ENCODE measurements at places on chromosomes 7 and 10.

- DNase-seq = peak; percentile 6
Measured at GRCh38 chr10:44415121-44415520, 30.2 kb upstream of the CXCL12 start.

DNA sequence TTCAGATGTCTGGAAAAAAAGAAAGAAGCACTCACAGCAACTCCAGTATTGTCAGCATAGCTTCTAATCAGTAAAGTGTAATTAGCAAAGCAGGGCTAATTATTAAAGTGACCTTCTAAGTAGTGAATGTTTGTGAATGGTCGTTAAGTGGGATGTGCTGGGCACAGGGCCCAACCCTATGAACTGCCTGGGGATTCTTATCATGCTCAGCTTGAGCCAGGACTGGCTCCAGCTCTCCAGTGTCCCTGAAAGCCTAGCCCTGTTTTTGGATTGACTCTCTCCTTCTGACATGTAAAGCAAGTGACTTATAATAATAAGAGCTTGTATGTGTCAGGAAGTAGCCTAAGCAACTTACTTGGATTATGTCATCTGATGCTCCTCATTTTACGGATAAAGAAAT is 9.5 kb upstream of the TBX20 start:
- no peak for DNase-seq

DNA sequence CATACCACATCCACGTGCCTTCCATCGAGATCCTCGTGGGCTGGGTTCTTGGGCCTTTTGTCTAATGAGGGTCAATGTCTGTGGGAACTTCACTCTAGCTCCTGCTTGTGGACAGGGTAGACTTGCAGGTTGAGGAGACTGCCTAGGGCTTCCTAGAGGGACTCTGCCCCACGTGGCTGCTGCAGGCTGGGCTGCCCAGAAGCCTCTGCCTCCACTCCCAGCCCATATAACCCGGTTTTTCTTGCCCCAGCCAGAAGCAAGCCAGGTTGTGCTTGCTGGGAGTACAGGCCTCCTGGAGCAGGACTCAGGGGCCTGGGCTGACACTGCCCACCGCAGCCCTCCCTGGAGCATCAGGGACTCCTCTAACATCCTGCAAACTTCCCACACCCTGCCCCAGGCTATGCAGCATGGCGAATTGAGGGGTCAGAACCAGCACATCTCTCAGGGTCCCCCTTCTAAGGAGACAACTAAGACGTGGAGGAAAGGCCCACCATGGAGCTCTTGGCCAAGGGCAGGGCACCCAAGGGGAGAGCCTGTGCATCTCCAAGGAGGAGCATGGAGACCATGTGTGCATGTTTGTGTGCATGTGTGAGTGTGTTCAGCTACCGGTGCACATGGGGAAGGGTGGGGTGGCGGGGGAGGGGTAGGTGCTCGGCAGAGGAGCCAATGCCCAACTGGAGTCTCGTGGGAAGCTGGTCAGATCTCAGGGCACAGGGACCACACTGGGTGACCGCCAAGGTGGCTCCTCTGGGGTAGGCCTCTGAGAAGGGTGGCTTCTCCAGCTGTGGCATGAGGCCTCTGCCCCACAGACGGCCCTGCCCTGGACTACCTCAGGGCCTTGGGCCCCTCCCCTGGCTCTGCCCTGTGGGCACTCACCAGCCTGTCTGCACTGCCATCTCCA is 62.6 kb downstream of the RASGEF1A start:
- no peak for DNase-seq

DNA sequence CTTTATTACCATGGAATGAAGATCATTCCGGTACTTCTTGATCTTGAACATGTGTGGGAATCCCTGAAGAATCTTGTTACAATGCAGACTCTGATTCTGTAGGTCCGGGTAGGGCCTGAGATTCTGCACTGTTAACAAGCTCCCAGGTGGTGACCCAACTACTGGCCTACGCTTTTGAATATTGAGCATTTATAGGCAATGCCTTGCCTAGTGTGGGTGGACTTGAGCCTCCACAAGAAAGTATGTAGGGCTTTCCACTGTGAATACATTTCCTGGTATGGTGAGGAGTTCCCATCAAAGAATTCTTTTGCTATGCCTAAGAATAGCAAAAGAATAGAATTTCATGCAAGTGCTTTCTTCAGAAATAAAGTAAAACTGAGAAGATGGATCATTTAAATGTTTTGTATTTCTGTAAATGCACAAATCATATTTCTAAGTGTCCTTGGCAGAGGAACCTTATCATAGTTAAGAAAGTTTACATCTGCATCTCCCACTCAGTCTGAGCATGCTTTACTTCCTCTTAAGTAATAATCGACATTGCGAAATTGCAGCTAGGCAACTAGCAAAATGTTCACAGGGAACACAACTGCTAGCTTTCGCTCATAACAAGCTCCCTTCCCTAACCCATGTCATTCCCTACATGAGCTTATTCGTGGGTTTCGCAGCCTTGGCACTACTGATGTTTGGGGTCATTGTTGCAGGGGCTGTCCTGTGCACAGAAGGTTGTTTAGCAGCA is 71.4 kb downstream of the AHR start:
- peak; percentile 98 for DNase-seq

GRCh38 chr7:30143748-30144251 is 9.0 kb downstream of the MTURN start:
- DNase-seq = no peak

GRCh38 chr7:158263964-158264748 is 323.5 kb downstream of the PTPRN2 start:
- DNase-seq = no peak

DNA sequence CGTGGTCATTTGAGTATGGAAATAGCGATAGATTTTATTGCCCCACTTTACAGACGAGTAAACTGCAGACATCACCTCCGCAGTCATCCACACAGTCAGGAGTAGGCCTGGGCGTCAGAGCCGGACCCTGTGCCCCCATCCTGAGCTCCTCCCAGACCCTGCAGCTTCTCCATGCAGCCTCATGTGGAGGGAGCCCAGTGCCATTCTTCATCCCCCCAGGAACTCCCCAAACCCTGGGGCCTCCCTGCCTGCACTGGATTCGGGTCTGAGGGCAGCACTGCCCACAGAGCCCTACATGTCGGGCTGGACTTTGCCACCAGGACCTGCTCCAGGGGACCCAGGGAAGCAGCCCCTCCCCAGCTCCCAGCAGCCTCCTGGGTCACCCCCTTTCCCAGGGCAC is 100.8 kb downstream of the MKI67 start:
- DNase-seq = no peak

DNA sequence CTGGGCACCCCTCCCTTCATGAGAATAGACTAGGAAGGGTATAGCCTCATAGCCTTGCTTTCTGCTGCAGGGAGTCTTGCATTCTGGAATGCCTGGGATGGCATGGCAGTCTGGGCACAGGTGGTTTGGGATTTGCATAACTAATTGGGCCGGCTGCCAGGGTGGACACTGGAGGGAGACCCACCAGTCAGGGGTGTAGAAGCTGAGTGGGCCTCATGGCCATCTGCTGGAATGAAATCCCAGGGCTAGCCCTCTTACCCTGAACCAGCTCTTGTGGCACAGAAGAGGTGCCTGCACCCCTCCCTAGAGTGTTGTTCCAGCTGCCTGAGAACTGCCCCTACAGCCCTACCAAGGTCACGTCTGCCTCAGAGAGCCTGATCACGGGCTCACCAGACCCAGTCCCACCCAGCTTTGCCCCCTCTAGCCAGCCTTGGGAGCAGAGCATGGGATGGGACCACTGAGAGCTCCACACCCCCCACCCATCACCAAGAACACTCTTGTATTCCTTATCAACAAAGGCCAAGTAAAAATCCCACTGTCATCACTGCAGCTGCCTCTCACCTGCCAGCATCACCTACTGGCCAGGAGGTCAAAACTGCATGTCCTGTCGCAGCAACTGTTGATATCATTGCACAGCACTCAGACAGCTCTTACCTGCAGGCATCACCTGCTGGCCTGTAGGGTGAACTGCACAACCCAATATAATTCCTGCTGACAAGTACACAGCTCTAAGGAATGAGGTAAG is 148.9 kb downstream of the ZEB1 start:
- DNase-seq = peak; percentile 6

- no peak for DNase-seq
Measured at GRCh38 chr10:126353666-126354065, 34.6 kb downstream of the ADAM12 start.

DNA sequence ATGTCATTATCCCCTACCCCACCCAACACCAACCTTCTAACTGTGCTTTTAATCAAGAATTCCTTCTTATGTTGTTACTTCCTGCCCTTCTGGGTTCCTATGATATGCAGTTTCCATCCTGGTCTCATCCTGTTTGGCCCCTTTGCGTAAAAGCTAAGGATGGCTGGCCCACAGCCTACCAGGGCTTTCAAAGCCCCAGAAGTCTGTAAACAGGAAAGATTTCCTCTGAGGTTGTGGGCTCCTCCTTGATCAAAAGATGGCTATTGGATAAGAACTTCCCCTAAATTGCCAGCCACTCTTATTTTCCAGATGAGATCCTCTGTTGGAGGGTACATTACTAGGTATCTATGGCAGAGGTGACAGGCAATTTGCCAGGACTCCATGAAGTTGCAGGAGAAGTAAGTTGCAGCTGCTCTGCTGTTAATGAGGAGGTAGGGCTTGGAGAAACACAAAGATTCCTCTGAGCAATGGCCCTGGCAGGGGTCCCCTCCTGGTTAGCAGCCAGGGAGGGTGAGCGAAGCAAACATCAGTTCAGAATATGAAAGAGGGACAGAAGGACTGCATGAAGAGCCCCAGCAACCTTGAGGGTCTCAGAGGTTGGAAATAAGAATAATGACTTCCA is 32.1 kb downstream of the NRP1 start:
- no peak for DNase-seq
